Activated CD8-positive, alpha-beta T cell treated with anti-CD3 and anti-CD28 coated beads for 36 hours (primary cell): ENCODE measurements at places on chromosomes 5 and 9.

DNA sequence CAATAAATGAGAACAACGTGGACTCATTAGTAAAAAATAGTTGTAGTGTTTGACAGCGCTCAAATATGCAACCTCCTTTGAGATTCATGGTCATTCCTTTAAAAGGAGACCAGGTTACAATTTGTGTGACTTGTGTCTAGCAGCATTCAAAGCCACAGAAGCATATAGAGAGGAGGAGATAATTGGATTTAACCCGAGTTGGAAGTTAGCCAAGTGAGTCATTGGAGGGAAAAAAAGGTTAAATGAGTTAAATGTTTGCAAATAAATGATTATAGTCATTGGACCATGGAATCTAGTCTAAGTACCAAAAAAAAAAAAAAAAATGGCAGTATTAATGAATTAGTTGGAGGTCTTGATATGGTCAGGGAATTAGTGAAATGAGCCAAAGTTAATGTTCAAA is 90.9 kb downstream of the ITGA1 start:
- DNase-seq = no peak

- peak; percentile 69 for DNase-seq
These were observed 1.2 kb upstream of the GCNT4 start for GRCh38 chr5:75053304-75054133.

DNA sequence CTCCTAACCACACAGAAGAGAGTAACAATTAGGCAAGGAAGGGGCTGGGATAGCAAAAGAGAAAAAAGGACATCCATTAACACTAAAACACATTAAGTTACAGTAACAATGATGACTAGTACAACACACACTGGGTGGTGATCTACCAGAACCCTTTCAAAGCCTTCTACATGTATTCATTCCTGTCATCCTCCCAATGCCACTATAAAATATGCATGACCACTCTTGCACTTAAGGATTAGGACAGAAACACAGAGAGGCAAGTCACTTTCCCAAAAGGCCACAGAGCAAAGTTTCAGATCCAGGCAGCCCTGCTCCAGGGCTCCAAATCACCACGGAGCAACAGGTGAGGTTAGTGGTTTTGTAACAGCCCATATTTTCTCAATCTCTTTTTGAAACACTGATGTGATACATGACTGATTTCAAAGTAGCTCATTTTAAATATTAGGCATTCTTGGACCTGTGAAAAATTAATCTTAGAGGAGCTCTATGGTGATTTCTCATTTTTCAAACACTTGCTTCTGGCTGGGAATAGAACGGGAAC is 86.7 kb downstream of the AUH start:
- no peak for DNase-seq

- DNase-seq = no peak
These were observed 388.2 kb downstream of the FAM170A start for GRCh38 chr5:120017513-120017912.

- DNase-seq = peak; percentile 72
These were observed 300.7 kb downstream of the MLLT3 start for GRCh38 chr9:20321423-20322082.

GRCh38 chr9:98375138-98375726 is 119.8 kb upstream of the TBC1D2 start:
- no peak for DNase-seq

DNA sequence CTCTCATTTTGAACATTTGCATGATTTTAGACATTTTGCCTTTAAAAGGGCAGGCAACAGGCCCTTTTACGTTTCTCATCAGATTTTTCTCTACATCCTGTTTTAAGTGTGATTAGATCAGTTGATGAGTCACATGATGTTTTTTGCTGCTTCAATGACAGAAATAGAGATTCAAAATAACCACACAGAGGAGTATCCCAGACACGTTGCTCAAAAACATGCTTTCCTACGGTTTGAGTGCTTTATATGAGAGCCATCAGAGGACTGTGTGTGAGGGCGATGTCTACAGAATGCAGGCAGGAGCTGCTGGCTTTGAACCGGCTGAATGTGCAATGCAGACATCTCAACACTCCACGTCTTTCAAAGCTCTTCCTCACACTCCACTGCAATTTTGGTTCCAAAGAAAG is 42.1 kb downstream of the OTULIN start:
- peak; percentile 33 for DNase-seq

- no peak for DNase-seq
These were observed 25.2 kb downstream of the GLT6D1 start for GRCh38 chr9:135613946-135614805.

- DNase-seq = no peak
These were observed 167.8 kb upstream of the TUT7 start for GRCh38 chr9:86521977-86522376.

DNA sequence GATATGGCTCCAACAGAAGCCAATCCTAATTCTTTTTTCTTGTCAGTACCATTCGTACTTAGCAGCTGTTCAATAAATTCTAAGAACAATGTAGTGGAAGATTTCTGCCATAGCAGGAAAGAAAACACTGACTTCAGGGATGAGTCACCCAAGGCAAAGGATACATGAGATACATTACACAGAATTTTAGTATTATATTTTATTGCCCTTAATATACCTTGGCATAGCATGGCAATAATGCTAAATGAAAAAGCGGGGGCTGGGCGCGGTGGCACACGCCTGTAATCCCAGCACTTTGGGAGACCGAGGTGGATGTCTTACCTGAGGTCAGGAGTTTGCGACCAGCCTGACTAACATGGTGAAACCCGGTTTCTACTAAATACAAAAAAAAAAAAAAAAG is 619.1 kb upstream of the DAB2 start:
- no peak for DNase-seq

- DNase-seq = peak; percentile 55
These were observed 470 bp downstream of the HBEGF start for GRCh38 chr5:140345919-140346347.

DNA sequence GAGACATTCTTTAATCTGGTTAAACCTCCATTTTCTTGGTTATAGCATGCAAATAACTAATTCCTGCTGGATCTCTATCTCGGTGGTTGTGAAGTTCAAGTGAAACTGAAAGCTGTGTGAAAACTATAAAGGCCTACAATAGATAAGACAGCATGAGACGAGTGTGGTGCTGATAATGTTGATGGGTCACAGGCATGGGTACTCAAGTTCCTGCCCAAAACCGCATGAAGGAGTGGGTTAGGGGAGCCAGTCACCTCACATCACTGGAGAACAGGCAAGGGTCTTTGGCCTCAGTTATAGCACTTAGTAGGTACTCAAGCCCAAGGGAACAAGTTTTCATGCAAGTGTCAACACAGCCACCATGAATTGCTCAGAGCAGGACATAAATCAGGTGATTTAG is 16.7 kb downstream of the HMHB1 start:
- DNase-seq = peak; percentile 4

DNA sequence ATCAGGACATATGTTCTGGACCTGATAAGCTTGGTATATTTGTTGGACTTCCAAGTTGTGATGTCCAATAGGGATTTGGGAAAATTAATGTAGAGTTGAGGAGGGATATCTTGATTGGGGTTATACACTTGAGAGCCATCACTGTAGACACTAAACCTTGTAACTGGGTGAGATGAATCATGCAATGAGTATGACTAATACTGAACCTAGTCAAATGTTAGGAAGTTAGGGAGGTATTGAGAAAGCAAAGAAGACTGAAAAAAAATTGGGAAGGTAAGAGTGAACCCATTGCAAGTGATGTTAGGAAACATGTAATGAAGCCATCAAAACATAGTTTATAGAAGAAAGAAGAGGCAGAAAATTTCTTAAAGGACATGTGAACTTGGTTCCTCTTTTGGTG is 668.4 kb upstream of the CDH9 start:
- no peak for DNase-seq

DNA sequence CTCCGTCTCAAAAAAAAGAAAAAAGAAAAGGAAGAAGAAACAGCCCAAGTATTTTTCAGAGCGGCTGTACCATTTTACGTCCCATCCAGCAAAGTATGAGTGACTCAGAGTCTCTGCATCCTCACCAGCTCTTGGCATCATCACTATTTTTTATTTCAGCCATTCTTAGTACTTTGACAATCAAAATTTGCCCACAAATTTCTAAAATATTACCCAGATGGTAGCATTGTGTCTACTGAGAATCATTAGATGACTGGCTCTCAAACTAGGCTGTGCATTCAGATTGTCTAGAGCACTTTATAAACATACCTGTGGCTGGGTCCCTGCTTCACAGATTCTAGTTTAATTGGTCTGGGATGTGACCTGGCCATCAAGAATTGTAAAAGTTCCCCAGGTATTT is 21.6 kb upstream of the MELK start:
- DNase-seq = no peak

GRCh38 chr9:38172586-38172985 is 103.6 kb upstream of the SHB start:
- DNase-seq = no peak

DNA sequence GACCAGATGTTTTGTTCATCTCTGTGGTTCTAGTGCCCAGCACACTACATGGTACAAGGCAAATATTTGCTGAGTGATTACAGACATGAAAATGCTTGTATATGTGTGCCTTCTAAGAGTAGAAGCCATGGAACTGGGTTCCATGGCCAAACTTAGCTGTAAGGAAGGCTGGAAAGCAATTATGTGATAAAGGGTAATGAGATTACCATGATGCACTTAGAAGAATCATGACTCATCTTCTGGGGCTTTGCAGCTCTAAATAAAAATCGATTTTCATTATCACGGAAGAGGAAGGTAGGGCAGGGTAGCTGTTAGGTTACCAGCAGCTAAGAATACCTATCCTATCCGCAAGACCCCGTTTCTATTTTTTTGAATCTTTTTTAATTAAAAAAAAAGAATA is 28.0 kb downstream of the RFK start:
- no peak for DNase-seq

DNA sequence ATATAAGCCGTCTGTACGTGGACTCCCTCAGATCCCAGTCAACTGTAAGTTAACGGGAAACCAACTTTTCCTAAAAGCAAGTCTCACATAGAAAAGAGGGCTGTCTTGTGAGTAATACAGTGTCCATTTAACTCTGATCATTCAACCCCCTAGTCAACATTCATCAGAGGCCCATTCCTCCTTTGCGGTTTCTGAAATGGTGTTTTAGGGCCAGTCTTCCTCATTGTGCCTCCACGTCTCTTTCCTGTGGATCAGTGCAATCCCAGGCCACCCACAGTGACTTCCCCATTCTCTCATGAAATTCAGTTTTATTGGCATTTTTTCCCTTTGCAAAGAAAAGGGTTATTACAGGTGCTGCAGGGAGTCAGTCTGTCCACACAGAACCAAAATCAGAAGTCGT is 261.8 kb downstream of the NR3C1 start:
- DNase-seq = no peak

DNA sequence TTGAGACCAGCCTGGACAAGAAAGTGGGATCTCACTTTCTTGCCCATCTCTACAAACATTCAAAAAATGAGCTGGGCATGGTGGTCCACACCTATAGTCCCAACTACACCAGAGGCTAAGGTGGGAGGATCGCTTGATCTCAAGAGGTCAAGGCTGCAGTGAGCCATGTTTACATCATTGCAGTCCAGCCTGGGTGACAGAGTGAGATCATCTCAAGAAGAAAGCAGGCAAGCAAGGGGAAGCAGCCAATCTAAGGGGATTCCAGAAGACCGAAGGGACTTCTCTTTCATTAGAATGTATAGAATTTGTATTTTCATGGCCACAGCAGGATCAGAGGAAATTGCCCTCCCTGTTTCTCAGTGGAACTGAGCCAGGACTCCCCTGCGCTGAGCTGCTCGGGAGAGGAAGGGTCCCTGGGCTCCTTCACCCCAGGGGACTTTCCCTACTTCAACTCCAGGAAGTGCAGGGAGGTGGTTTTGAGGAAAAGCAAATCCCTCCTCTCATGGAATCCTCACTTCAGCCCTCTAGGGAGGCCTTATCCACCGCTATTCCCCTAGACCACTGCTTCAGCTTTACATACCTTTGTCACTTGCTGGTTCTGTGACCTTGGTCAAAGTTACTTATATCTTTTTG is 12.1 kb downstream of the WWC1 start:
- no peak for DNase-seq

GRCh38 chr5:7537573-7537972 is 141.6 kb downstream of the ADCY2 start:
- no peak for DNase-seq

DNA sequence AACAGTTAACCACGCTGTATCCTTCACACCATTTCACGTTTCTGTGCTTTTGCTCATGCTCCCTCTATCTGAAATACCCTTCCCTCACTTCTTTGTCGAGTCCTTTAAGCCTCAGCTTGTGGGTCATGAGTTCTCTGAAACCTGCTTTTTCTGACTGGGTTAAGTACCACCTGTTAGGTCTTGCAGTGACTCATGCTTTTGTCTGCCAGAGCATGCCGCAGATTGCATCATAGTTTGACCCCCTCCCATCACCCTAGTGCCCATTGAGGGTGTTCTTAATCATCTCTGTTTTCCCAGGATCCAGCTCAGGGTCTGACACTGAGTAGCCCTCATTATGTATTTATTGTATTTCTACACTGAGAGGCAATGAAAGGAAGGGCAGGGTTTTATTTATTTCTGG is 190.2 kb downstream of the ASTN2 start:
- no peak for DNase-seq

DNA sequence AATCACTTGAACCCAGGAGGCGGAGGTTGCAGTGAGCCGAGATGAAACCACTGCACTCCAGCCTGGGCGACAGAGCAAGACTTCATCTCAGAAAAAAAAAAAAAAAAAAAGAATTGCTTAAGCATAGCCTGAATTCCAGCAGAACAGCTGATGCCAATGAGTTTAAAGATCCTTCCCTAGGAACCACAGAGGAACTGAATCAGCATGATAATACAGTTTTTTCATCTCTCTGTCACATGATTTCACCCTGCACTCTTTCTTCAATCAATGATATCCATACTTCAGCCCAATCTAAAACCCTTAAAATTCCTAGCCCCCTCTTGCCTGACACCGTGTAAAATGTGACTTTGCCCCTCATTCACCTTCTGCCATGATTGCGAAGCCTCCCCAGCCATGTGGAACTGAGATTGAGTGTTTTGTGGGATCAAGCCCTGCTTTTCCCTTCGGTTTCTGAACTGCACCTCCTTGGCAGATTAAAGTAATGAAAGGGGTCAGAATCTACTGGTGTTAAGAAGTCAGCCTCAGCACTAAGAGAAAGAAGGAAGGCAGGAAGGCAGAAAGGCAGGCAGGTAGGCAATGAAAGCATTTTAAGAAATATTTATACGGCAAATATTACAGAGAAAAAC is 20.9 kb upstream of the DMXL1 start:
- DNase-seq = no peak

DNA sequence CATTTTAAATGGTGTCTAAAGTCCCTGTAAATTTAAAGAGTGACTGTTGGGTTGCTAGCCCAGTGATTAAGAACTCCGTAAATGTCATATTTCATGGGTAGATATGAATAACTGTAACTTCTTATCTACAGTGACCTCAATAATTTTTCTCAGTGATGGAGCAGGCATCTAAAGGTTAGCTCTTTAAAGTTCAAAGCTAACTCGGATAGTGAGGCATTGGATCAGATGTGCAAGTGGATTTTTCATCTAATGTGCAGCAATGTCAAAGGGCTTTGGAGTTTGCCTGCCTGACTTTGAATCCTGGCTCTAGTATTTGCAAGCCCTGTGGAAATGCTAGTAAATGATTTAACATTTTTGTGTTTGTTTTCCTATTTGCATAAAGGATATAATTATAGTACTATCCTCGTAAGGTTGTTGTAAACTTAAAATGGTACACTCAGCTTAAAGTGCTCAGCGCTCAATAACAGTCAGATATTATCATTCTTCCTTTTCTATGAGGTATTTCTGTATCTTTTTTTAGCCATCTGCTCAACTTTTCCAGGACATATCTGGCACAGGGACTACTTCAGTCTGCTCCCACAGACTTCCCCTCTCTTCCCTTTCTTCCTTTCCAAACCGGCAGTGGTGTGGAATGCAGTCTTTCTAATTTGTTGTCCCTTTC is 163.7 kb upstream of the ELL2 start:
- DNase-seq = no peak

- DNase-seq = no peak
These were observed 26.8 kb downstream of the SMAD5 start for GRCh38 chr5:136159457-136159856.
